ENCODE measurements at places on chromosomes 1 and 21. TPM values are rescaled to one million over a fixed set of nuclear protein-coding genes. Genes with fewer than 3 reads are reported as not detected.

DMRTA2 gene
- total RNA-seq: not detected

LHX8 gene
- total RNA-seq: not detected

DNA sequence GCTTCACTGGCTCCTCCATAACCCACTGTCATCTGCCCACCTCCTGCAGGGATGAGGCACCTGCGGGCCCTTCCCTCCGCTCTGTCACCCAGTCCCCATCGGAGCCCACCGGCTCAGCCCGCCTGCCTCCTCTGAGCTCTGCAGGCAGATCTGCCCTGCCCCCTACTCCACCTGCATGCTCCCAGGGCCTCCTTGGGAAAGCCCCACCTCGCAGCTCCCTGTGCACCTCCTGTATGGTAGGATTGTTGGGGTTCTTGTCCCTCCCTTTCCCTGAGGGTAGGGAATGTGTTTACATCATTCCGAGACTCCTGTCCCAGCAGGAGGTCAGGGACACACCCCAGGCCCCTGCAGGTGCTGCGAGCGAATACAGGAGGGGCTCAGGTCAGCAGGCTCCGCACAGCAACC, 50.5 kb downstream of the SIK1 start:
- DNase-seq: no peak

DNA sequence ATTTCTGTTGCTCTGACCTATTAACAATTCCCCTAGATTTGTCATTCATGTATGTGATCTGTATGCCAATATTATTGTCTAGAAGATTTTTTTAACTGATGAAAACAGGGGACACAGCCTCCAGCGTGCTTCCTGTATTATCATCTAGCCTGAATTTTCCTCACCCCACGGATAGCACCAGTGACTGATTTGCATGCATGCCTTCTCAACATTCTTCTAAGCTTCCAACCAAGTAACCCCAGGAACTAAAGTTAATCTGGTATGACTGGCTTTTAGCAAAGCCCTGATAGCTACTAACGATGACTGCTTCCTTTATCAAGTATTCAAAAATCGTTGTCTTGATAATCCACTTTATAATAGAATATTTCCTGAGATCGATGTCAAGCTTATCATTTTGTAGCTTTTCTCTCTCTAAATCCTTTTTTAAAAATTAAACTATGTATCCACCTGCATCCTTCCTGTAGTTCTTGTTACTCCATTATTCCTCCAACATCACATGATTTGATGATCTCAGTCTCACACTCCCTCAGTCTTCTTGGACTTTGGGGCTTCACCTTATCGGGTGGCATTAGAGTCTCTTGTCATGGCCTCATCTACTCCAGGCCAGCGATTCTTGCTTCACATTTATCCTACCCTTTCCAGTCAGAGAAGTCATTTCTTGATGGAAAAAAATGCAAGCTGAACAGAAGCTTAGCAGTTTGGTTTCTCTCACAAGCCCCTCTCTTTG, 19.0 kb downstream of the BCAR3 start:
- DNase-seq: no peak

GRCh38 chr21:46543306-46543705, 61.6 kb downstream of the S100B start:
- no peak for DNase-seq

- DNase-seq: no peak
Observed at GRCh38 chr1:40620586-40621210, 44.8 kb downstream of the RIMS3 start.

DNA sequence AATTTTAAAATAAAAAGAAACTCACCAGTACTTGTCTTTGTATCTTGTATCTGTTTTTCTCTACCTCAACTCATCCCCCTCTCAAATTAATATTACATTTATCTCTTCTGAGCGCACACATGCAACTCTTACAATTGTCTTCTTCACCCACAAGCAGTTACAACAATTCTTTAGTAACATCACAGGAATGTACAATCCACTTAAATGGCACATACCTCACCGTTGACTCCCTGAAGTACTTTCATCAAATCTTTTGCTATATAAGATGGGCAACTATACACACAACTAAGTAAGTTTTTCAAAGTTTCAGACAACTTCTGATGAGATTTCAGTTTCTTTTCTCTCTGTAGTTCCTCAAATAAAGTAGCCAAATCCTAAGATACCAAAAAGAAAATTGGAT, 28.3 kb downstream of the HEATR1 start:
- no peak for DNase-seq

DNA sequence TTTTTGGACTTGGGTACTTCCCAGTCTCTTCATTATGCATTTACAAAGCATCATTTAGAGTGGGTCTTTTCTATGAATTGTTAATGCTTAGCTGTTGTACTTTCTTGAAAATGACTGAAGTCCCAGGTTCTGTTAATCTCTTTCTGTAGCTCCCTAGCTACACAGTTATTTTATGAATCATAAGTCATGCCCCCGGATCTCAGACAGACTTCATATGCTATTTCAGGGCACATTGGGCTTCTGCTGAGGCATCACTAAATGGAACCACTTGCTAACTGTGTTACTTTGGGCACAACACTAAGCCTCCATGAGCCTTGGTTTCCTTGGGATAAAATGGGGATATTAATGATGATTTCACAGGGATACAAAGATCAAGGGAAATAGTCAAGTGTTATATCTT, 55.5 kb upstream of the RBM15 start:
- no peak for DNase-seq

IVL gene
- not detected for total RNA-seq

DNA sequence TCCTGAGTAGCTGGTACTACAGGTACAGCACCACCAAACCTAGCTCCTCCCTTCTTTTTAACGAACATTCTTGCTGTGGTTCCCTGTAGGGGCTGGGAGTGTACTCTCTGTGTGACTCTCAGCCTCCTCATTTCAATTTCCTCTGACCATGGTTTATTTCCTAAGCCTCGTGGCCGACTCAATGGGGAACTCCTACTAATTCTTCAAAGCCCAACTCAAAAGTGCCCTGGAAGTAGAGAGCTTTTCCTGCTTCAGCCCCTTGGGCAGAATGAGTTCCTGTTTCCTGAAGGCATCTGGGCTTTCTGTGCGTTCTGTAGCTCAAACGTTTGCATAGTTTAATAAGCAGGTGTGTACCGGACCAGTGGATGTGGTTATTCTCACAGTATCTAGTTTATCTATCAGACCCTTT, 70.9 kb upstream of the ACOT11 start:
- no peak for DNase-seq

DNA sequence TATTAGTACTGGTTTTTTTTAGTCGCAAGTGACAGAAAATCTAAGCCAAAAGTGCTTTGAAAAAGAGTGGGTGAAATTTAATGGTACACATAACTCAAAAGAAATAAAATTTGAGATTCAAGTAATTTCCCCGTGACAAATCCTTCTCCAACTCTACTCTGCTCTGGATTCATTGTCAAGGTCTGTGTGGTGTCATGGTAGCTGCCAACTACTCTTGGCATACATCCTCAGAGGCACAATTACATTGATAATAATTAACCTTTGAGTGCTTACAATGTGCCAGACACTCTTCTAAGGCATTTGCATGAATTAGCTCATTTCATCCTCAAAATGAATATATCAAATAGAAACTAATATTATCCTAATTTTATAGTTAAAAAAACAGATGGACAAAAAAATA, 1153.9 kb upstream of the NCAM2 start:
- no peak for DNase-seq

- peak; percentile 66 for DNase-seq
Observed at GRCh38 chr1:77347646-77348045, 65.8 kb downstream of the AK5 start.

- DNase-seq: no peak
Observed at GRCh38 chr1:241533326-241534115, 1.3 kb downstream of the KMO start.

SH3D21 gene
- 1.5 TPM for total RNA-seq

ZNF691 gene
- 17.0 TPM for total RNA-seq

DNA sequence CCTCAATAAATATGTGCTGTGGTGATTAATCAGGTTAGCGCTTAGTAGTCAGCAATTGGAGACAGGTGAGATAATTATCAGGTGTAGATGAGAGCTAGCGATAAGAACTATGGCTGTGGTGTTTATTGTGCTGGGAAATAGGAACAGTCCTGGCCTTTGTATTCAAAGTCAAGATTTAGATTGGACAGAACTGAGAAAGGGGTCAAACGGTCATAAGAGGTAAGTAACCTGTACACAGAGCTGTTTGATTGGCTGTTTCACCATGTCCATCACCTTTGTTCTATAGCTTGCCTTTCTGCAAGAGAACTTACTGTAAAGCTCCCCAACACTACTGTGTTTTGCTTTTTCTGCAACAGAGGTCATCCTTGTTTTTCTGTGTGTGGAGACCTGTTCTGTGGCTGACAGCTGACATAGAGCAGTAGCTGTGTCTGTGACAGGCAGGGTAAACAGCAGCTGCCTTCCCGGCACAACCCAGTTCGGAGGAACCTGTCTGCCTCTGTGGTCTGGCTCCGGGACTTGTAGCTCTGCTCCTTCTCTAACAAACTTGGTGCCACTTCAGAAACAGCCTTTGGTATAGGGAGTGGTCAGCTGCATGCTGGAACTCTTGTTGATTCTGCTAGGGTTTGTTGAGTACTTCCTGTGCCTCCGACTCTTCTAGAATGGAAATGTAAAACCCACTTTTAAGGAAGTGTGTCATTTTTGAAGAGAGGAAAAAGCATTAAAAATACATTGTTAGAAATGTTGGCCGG, 21.1 kb upstream of the CDC42 start:
- peak; percentile 55 for DNase-seq

TSHB gene
- total RNA-seq: not detected

ZC3H12A gene
- total RNA-seq: 5.4 TPM

DNA sequence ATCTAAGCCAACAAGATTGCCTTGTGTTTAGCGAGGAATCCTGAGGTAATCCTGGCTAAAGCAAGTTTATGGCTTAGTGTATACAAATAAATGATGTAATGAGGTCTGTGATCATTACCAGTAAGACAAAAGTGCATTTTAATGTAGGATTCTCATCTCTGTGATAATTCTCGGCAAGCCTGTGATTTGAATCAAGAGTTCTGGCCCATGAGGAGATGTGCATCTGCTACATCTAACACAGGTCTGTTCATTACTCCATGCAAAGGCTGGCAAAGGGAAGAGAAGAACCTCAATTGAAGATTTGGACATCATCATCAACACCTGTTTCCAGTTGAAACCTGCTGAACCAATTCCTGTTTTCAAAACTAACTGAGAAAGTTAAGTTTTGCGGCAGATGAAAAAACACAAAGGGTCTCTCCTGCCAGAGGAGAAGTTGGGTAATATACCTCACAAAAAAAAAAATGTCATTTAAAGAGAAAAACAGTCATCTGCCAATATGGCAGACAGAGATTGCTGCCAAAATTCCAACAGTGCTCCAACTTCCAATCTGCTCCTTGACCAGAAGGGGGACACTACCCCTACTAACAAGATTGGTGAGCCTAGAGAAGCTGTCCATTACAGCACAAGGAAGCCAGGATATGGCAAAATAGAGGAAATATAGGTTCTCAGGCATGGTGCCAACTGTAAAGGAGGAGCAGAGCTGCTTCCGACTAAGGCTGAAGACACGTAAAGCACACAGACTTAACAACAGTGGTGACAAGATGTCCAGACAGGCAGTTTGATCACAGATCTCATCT, 453.7 kb downstream of the TTLL7 start:
- no peak for DNase-seq

DNA sequence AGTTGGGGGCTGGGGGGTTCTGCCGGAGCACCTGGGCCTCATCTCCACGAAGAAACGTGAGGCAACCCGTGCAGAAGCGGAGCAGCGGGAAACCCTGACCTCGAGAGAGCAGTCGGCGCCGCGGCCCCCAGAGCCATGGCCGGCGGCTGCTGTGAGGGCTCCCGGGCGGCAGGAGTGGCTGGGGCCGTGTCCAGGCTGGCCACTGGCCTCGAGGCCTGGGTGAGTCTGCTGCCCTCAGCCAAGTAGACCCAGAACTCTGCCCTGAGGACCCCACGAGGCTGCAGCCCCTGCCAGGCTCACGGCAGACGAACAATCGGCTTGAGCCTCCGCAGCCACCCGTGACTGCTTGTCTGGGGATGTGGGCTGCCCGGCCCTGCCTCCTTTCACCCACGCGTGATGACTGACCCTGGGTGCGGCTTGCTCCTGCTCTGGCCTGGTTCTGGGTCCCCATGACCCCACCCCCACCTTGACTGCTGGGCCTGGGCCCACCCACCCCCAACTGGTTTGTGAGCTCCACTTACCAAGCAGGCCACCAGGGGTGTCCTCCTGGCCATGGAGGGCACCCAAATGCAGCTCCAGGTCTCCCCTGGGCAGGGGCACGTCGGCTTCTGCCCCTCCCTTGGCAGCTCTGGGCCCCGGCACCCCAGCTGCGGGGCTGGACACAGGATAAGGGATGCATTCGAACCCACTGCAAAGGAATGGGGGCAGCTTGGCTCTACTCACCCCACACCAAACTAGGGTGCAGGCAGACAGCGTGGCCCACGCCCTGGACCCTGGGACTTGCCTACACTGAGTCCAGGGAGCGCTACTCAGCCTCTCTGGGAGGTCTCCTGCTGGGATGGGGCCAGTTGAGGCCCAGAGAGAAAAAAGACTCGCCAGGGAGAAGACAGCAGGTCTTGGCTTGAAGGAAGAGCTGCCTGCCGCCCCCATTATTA, 34.2 kb downstream of the MORN1 start:
- DNase-seq: no peak

GRCh38 chr1:77925518-77925917, 37.1 kb downstream of the NEXN start:
- no peak for DNase-seq

DNA sequence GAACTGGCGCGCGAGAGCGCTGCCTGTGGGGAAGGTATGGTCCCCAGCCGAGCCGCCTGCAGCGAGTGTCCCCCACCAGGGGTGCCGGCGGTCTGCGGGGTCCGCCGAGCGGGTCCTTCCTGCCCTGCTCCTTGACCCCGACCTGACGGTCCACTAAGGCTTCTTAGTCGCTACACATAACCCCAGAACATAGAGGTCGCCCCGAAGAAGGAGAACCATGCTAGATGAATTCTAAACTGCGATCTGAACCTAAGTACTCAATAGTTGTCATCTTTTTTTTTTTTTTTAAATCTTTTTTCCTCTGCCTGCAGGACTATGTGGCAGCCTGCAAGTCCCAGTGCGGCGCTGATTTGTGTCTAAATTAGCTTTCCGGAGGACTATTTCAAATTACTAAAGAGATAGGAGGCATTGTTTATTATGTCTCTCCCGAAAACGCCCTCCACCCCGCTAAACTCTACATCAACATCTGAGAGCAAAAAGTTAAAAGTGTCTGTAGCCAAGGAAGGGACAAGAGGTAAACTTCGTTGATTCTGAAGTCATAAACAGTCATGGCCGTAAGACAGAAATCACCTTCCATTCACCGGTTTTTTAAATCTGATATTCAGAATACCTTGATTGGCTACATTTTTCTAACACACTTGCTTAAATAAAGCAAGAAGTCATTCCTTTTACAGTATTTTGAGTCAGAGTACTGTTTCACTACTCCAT, 476 bp downstream of the AXDND1 start:
- peak; percentile 35 for DNase-seq

SLC6A9 gene
- total RNA-seq: not detected

- DNase-seq: no peak
Observed at GRCh38 chr1:182255494-182255893, 136.1 kb downstream of the GLUL start.

VHLL gene
- total RNA-seq: not detected

PLA2G2A gene
- not detected for total RNA-seq

GPN2 gene
- total RNA-seq: 9.4 TPM

PDE9A gene
- 3.5 TPM for total RNA-seq
